ENCODE measurements at places on chromosomes 2 and 18. TPM values are rescaled to one million over a fixed set of nuclear protein-coding genes. Genes with fewer than 3 reads are reported as not detected.

DNA sequence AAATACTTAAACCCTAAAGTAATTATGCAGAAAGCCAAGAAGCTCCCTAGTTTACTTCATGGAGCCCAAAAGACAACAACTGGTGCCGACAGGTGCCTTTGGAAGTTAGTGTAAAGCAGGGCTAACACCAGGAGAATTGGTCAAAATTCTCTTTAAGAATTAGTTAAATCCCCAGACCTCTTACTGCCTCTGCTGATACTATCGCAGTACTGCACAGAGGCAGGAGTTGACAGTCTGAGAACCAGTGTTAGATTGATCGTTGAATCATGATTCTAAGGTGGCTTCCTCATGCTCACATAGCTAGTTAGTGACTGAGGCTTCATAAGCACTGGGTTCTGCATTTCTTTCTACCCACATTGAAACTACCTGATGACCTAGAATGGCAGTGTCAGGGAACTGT lies 445.0 kb downstream of the XIRP2 start:
- peak; percentile 16 for DNase-seq

Gene COPS8
- total RNA-seq: 234 TPM

DNA sequence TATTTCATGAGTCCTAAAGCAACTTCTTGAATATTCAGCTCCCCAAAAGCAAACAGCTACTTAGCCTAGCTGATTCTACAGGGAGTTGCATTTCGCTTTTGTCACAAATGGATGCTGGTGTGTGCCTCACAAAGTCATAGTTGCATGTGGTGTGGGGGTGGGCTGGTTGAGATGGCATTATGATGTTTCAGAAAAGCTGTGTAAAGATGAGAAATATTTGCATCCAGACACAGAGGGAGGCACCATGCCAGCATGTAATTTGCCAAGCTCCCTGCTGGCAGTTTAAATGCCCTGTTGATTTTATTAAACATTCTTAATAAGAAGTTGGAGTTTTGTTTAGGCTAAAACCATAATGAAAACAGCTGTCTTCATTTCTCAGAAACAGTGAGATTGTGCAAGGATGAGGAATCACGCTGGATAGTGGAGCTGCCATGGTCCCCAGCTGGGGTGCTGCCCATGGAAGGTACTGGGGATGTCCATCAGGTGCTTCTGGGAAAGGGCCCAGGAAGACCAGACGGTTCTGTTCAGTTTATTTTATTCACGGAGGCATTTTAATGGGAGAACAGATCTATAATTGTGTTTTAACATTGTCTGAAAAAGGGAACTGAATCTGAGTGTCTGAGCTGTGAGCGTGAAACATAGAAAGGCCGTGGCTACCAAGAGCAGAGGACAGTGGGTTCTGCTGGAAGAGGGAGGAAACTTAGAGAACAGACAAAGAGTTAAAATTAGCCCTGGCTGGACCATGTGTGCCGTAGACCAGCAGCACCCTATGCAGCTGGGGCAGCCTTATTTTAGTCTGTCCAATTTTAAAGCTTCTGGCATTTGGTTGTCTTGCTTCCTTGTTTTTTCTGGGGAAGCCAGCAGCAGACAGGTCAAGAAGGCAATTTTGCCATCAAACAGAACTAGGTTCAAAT lies 177.1 kb downstream of the FAM210A start:
- DNase-seq: no peak

DNA sequence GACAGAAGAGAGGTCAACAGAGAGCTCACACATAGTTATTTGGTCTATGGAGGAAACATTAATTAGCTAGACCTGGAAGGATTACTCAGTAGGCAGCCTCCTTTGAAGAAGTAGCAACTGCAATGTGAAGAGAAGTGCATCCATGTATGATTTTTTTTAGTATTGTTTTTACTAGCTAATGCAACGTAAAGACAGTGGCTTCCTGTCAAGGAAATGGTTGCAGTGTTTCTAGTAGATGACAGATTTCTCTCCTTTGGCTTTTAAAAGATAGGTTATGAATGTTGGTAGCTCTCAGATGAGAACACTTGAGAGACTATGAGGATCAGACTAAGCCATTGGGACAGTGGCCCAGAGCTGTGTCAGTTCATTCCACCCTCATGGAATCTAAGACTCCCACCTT lies 175.8 kb downstream of the AGPS start:
- DNase-seq: no peak

DNA sequence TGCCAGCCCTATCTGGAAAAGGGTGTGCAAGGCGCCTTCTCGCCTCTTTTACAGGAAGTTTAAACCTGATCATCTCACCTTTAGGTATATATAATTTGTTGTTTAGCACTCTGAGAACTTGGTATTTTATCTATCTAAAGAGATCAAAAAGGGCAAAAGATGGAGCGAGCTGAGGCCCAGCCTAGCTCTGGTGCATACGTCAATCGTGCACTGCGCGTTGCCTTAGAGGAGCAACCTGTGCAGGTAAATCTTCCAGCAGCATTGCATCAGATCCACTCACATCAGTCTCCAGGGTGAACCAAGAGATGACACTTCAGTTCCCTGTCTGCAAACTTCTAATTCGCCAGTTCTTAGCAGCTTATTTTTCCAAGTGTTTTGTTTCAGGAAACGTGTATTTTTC lies 15.4 kb downstream of the BCL11A start:
- no peak for DNase-seq

Gene SCG2
- total RNA-seq: 5.9 TPM

- peak; percentile 51 for DNase-seq
Measured at GRCh38 chr2:54054271-54054670, 61.1 kb upstream of the ACYP2 start.

GRCh38 chr2:233033672-233034071 lies 1.2 kb downstream of the NEU2 start:
- no peak for DNase-seq

GRCh38 chr2:239129147-239129920 lies 271.5 kb downstream of the HDAC4 start:
- no peak for DNase-seq

Gene SEPTIN10
- 26.5 TPM for total RNA-seq

Gene FEV
- not detected for total RNA-seq

GRCh38 chr2:3451926-3452671 lies 67.2 kb downstream of the ADI1 start:
- no peak for DNase-seq

Gene LIMS3
- total RNA-seq: not detected

Gene SLC20A1
- total RNA-seq: 29.2 TPM

DNA sequence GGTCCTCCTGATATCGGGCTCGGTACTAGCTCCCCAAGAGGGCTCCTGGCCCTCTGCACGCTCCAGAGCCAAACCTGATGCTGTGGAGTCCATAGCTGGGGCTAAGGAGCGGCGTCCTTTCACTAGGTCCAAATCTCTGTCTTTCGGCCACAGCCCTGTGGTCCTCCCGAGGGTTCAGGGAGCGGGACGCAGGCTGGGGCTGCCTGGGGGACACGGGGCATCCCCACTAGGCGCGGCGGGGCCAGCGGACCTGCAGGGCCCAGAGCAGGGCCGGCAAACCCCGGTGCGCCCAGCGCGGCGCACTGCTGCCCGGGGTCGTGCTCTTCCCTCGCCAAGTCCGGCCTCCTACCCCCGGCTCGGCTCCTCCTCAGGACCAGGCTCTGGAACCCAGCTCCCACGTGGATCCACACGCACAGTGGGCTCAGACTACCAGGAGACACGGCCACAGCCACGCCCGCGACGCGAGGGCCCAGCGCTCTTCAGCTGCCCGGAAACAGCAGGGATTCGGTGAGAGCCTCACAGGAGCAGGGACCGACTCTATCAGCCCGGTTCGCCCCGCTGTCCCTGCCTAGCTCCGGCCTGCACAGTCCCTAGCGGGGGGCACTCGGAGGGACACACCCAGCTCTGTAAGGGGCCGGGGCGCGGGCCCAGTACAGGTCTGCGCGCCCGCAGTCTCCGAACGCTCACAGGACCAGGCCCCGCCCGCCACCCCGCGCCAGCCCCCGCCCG lies 593 bp downstream of the ZNF514 start:
- peak; percentile 4 for DNase-seq

DNA sequence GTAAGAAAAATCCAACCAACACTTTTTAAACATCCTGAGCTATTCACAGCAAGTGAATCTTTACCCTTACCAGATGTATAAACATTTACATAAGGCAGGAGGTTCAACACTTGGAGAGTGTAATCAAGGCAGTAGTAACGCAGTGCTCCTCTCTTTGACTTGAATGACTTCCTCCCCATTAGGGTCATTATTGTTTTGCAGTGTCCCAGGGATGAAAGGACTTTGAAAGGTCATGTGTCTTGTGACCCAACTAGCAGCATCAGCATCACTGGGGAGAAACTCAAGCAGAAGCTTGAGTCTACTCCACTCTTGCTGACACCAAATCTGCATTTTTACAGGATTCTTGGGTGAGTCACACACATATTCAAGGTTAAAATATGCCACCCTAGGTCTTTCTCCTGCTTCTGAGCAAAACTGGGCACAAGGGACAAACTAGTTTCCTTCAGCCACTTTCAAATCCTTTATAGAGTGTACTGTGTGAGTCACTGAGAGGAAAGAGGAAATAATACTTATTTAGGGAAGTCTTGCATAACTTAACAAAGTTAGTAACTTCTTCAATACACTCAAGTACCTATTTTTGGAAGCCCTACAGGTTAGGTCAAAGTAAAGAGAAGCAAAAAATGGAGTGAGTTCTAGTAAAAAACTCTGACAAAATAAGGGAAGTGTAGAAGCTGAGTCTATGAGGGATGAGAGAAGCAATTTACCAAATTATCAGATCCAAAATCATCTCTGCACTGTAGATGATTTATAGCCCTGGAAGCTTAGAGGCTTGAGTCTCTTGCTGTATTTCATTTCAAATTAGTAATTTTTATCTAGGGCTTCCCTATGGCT lies 51.0 kb upstream of the EML4 start:
- peak; percentile 88 for DNase-seq

DNA sequence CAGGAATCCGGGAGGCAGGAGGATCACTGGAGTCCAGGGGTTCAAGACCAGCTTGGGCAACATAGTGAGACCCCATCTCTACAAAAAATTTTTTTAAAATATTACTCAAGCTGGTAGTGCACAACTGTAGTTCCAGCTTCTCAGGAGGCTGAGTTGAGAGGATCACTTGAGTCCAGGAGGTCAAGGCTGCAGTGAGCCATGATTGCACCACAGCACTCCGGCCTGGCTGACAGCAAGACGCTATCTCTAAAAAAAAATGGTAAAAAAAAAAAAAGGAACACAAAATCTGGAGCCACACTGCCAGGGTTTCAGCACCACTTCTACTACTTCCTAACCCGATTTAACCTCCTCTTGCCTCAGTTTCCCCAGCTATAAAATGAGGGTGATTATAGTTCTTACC lies 57.0 kb downstream of the STEAP3 start:
- DNase-seq: no peak

GRCh38 chr18:58205443-58206160 lies 161.6 kb downstream of the NEDD4L start:
- no peak for DNase-seq

DNA sequence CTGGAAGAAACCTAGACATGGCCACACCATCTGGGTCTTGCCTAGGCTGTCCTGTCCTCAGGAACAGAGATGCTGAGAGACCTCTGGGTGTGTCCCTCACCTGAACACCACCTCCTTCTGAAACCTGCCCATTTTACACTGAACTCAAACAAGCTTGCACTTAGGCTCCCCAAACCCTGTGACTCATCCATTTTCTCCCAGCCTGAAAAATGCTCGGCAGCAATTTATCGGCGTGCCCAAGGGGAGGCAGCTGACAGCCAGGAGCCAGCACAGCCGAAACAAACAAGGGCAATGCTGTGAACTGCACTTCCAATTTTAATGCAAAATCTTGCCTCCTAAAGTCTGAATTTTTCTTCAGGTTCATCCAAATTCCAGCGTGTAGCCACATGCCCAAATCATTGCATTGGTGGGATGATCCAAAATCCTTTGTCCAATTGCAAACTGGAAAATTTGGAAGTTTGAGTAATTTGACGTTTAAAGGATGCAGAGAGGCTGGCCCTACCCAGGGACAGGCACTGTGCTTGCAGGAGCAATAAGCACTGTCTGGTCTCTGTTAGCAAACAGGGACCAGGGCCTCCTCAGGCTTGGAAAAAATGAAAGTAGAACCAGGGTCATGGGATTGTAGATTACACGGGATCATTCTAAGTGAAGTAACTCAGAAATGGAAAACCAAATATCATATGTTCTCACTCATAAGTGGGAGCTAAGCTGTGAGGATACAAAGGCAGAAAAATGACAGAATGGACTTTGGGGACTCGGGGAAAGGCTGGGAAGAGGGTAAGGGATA lies 67.7 kb downstream of the GALNT14 start:
- DNase-seq: no peak

Gene CNGA3
- not detected for total RNA-seq

- DNase-seq: no peak
Measured at GRCh38 chr2:66698576-66699239, 263.8 kb downstream of the MEIS1 start.

Gene PPP1R1C
- 2.0 TPM for total RNA-seq

Gene EDAR
- total RNA-seq: not detected

GRCh38 chr2:39836638-39837037 lies 57.6 kb upstream of the THUMPD2 start:
- DNase-seq: no peak

DNA sequence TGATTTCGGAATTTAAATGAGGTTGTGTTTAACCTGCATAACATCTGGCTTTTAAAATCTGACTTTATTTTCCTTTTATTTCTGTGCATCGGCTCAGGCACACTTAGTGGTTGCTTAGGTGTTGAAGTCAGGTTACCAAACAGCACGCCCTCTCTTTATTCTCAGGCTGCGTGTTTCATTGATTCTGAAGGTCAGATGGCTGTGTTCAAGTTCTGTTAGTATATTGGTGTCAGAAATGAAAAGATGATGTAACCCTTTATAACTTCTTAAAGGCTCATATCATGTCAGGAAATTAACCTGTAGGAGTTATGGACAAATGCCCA lies 246.5 kb downstream of the LDLRAD4 start:
- DNase-seq: no peak

DNA sequence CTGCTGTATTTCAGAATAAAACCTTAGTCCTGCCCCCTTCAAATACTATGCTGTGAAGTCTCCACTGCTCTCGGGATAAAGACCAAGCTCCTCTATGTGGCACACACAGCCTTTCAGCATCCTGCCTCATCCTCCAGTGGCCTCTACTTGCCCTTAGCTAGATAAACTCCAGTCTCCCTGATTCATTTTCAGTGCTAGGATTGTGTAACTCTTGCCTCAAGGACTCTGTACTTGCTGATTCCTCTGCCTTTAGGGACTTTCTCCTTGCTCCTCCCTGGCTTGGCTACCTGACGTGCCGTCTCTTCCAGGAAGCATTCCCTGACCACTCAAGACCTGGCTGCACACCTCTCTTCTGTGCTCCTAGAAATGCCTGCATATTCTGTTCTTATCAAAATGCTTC lies 416.7 kb downstream of the MTX2 start:
- DNase-seq: no peak

DNA sequence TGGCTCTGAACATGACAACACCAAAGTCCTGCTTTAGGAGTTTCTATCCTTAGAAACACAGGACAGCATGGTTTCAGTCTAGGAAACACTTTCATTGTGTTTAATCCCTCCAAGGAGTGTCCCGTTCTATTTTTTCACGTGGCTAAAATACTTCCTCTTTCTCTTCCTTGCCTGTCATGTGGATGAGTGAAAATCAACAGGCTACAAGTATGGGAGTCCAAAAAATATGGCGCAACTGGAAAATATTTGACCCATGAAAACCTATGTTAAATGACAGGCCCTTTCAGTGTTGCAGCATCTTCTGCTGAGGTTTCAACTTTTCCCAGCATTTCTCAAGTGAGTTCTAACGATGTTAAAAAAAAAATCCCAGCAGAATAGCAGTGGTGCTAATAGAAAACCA lies 146.3 kb downstream of the LAMA3 start:
- no peak for DNase-seq

Gene TEKT4
- not detected for total RNA-seq

Gene IL1RL2
- total RNA-seq: not detected

Measured in SK-MEL-5 (cell line).